Stimulated activated CD4-positive, alpha-beta T cell treated with anti-CD3 and anti-CD28 coated beads, Interleukin-1b, Interleukin-23, amount 100 ng/mL, for 1 hour (primary cell): ENCODE measurements at places on chromosomes 12 and 14.

- DNase-seq, result no peak
Measured at GRCh38 chr12:53530920-53531319, 23.6 kb upstream of the NPFF start.

GRCh38 chr14:63203618-63204406, 431 bp upstream of the RHOJ start:
- no peak for DNase-seq

GRCh38 chr12:6295094-6295811, 15.2 kb upstream of the PLEKHG6 start:
- DNase-seq, result no peak

- DNase-seq, result no peak
Measured at GRCh38 chr14:65032319-65032718, 45.6 kb downstream of the FNTB start.

- DNase-seq, result no peak
Measured at GRCh38 chr12:27996761-27997160, 24.2 kb upstream of the PTHLH start.

GRCh38 chr12:19576506-19577280, 137.4 kb downstream of the AEBP2 start:
- DNase-seq, result no peak

- DNase-seq, result no peak
Measured at GRCh38 chr12:129372876-129373275, 519.6 kb downstream of the GLT1D1 start.

- no peak for DNase-seq
Measured at GRCh38 chr12:69338120-69338859, 9.9 kb upstream of the LYZ start.

DNA sequence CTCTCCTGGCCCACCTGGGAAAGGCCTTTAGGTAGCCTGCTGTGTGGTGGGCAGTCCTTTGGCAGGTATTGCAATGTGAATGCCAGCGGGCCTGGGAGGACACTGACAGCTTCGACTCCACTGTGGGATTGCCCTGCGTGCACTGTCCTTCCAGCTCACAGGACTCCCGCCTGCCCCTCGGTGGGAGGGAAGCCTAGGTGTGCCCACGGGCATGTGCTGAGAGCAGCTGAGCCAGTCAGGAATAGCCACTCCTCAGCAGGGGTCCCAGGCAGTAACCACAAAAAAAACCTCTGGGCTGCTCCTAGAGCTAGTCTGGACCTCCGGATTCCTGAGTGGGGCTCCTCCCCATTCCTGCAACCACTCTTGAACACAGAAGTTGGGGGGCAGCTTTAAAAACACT, 278.2 kb downstream of the FOXN3 start:
- DNase-seq, result no peak

GRCh38 chr12:27464220-27464554, 17.7 kb downstream of the SMCO2 start:
- DNase-seq, result no peak

- no peak for DNase-seq
Measured at GRCh38 chr12:47545938-47546609, 159.8 kb downstream of the RPAP3 start.

DNA sequence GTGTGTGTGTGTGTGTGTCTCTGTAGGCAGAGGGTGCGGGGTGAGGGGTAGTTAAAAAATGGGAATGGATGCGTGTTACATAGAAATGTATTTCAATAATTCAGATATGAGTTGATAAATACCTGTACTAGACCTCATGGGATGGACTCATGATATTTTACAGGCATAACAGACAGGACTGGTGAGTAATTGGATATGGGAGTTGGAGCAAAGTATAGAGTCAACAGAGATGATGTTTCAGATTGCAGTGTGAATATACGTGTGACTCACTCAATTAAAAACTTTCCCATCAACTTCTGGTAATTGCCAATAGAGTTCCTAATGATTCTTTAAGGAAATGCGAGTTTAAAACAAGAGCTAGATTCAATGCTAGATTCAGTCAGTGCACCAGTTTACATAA, 711.9 kb downstream of the C12orf50 start:
- no peak for DNase-seq

- no peak for DNase-seq
Measured at GRCh38 chr12:64181430-64182291, 40.4 kb downstream of the KICS2 start.

DNA sequence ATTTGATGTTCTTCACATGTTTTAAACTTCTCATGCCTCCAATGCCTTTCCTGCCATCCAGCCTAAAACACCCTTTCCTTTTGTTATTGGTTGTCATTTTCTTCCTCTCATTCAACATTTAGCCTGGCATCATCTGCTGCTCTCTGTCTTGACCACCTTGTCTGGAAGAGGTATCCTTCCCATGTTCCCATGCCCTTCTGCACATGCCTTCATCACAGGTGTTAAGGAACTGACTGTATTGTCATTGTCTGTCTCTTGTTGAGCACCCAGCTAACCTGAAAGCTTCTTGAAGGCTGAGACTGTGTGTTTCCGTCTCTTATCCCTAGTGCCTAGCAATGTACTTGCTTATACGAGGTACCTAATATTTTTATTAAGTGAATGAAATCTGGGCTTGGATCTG, 4.5 kb upstream of the LRP1 start:
- no peak for DNase-seq

DNA sequence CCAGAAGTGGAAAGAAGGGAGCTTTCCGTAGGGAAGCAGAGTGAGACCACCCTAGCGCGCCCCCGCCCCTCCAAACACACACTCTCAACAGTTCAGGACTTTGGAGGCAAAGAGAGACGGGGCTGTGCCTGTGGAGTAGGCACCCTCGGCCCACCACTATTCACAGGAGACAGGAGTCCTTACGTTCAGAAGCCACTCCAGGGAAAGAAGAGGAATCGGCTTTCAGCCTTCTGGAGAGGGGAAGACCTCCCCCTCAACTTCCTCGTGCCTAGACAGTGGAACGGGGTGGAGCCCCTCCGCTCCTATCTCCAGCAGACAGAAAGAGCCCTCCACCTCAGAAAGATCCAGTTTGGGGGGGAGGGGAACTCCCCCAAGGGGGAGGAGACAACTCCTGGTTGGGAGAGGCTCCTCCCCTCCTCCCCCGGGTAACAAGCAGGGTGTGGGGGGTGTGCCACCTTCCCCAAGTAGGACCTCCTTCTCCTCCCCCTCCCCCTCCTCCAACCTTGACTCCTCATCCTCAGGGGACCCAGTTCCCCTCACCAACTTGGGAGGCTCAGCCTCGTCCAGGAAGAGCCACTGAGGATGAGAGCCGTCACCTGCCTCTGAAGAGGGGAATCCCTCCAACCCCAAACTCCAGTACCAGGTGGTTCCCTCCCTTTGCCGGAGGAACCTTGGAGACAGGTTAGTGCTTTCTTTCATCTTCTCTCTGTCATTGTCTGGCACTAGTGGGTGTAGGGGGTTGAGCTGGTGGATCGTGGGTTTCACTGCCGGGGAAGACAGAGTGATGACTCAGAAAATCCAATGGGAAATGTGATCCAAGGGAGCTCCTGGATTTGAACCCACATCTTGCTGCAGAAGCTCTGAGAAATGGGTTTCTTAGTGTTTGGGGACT, 883 bp downstream of the FOXJ2 start:
- no peak for DNase-seq

DNA sequence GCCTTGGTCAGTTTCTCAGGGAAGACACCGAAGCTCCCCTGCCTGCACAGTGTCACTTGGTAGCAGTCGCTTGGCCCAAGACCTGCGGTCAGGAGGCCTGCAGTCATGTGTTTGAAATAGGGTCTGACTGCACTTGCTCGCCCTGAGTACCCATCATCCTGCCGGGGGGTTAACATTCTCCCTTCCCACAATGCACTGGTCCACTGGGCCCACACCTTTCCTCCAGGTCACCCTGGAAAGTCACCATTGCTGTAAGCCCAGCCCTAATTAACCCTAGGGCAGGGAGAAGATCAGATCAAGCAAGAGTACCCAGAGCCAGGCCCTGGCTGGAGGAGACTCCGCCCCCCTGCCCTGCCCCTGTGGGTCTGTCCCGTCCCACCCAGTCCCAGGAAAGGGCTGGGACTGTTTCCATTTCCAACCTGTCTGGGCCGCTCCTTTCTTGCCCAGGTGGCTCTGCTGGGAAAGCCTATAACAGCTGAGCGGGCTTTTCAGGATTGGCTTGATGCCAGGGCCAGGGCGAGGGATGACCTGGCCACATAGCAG, 87.1 kb downstream of the ZFP36L1 start:
- no peak for DNase-seq

DNA sequence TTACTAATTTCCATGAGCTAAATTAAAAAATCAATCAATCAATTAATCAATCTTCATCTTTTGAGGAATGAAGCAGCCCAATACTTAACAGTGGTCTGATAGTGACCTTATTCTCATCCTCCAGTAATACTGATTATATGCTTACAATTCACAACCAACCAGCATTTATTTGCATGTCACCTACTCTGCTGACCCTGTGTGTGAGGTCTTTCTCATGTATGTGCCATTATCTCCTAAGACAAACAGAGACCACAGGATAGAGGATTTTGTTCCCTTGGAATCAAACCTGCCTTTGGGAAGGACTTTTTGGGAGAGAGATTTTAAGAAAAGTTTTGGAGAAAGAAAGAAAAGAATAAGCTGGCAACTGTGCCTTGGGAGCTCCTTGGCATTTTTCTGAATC, 197.2 kb downstream of the NRXN3 start:
- DNase-seq, result no peak

- no peak for DNase-seq
Measured at GRCh38 chr12:1650260-1650977, 21.4 kb downstream of the WNT5B start.

GRCh38 chr14:77091518-77091917, 6.5 kb upstream of the CIPC start:
- DNase-seq, result no peak

DNA sequence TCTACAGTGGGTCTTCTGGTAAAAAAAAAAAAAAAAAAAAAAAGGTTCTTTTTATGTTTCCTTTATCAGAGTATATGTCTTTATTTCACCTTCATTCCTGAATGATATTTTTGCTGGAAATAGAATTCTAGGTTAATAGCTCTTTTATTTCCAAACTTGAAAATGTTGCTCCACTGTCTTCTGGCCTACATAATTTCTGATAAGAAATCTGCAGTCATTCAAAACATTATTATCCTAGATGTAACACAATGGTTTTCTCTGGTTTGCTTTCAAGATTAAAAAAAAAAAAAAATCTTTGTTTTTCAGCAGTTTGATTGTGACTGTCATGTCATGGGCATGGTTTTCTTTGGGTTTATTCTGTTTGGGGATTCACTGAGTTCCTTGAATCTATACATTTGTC, 19.5 kb downstream of the DCP1B start:
- DNase-seq, result no peak

- no peak for DNase-seq
Measured at GRCh38 chr14:95265106-95266094, 54.3 kb downstream of the CLMN start.

DNA sequence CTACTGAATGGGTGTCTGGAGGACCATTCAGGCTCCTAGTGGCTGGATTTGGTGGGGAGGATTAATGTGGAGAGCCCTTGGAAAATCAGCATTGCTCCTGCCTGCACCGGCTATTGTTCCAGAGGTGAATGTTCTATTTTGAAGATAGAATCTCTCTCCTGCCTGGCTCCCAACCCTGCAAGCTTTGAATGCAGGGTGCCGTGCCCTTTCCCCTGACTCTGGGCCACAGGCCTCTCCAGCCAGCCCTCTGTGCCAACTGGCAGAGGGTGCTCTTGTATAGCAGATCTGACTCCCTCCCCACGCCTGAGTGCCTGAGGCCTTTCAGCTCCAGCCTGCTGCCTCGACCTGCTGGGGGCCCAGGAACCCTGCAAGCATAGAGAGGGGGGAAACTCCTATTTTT, 106.8 kb downstream of the TMEM260 start:
- DNase-seq, result no peak

DNA sequence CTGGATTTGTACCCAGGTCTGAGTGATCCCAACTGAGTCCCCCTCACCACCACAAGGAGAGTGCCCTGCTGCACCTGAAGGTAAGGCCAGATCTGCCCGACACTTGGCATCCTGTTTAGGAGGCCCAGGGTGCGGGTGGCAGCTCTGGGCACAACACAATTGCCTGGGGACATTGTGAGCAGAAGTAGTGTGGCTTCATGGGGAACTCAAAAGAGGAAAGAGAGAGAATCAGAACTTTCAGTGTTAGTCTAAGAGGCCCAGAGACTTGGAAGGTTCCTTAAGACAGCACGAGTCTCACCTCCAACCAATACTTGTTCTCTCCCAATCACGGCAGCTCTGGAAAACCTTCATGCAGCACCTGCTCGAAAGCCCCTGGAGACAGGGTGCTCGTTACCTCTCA, 6.6 kb upstream of the SLC8B1 start:
- DNase-seq, result no peak
